ENCODE measurements at places on chromosomes 5 and 9.

GRCh38 chr9:133250741-133251170, 24.2 kb downstream of the ABO start:
- DNase-seq: no peak

DNA sequence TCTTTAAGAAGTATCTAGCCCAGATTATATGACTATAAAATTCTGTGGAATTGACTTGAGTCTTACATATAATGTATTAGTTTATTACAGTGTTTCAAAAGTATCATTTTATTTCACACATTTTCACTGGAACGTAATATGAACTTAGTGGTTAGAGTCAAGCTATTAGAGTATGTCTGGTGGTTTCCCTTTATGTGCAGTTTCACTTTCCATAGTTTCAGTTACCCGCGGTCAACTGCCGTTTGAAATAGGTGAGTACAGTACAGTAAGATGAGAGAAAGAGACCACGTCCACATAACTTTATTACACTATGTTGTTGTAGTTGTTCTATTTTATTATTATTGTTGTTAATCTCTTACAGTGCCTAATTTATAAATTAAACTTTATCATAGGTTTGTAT, 50.5 kb downstream of the COMMD10 start:
- DNase-seq: no peak

- no peak for DNase-seq
These were observed 238.1 kb downstream of the ELAVL2 start for GRCh38 chr9:23587903-23588302.

DNA sequence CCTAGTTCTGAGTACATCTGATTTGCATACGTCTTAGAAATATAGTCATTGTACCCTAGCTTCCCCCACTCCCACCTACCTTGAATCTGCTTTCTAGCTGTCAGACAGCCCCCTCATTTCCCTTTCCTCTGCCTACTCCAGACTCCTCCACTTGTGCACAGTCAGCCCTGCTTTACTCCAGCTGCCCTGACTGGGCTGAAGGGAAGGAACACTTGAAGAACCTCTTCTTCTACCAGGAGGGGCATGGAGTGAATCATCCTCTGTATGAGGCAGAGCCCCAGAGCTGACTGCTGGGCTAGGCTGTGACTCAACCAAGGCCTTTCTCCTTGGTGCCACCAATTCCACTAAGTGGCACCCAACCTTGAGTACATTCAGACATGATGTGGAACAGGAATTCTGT, 18.1 kb upstream of the ZFR start:
- DNase-seq: peak; percentile 47

GRCh38 chr9:9246726-9247125, 1366.1 kb downstream of the PTPRD start:
- no peak for DNase-seq

DNA sequence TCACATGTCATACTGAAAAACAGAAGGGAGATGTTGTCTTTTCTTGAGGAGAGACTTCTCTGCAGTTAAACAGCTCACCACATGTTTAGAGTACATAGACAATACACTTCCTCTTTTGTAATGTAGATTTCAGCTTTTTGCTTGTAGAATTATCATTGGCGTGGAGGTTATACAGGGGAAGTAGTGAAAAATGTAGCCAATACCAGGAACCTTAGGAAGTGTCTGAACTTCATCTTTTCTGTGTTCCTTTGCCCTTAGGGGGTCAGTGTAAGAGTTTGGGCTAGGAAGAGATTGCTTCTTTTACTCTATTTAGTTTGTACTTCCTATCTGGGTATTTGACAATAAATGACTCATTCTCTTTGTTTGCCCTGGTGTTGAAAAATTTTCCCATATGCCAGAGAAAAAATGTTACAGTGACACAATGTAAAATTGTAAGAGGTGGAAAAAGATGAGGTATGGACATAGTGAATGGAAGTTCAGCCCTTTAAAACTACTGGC, 21.0 kb upstream of the CDKN2B start:
- DNase-seq: no peak

- peak; percentile 75 for DNase-seq
These were observed 8.5 kb upstream of the ACSL6 start for GRCh38 chr5:132019857-132020555.

- no peak for DNase-seq
These were observed 5.2 kb downstream of the GNAQ start for GRCh38 chr9:78026416-78026815.

GRCh38 chr5:178360222-178360925, 127.8 kb upstream of the PHYKPL start:
- DNase-seq: no peak

DNA sequence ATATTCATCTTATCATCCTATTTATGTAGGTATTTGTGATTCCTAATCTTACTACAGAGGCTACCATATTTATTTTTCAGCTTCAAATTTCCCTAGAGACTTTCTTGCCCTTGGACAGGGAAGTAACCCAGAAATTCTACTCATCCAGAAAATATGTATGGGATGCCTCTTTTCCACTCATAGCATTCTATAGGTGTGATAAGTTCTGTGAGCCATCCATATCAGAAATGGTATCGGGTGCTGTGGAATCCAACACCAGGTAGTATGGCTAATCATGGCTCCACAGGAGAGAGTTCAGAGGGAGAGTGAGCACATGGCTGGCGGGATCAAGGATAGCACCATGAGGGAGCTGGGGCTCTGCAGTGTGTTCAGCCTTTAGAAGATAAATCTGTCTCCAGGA, 349.3 kb upstream of the ACTBL2 start:
- DNase-seq: no peak
